ENCODE measurements at places on chromosomes 12 and 14.

- DNase-seq, result no peak
Measured at GRCh38 chr14:102479107-102479506, 30.5 kb downstream of the ANKRD9 start.

- DNase-seq, result no peak
Measured at GRCh38 chr14:93688820-93689219, 99.5 kb downstream of the PRIMA1 start.

GRCh38 chr14:88007608-88008007, 2.7 kb downstream of the GPR65 start:
- no peak for DNase-seq

GRCh38 chr14:53472306-53472705, 319.2 kb upstream of the DDHD1 start:
- no peak for DNase-seq

DNA sequence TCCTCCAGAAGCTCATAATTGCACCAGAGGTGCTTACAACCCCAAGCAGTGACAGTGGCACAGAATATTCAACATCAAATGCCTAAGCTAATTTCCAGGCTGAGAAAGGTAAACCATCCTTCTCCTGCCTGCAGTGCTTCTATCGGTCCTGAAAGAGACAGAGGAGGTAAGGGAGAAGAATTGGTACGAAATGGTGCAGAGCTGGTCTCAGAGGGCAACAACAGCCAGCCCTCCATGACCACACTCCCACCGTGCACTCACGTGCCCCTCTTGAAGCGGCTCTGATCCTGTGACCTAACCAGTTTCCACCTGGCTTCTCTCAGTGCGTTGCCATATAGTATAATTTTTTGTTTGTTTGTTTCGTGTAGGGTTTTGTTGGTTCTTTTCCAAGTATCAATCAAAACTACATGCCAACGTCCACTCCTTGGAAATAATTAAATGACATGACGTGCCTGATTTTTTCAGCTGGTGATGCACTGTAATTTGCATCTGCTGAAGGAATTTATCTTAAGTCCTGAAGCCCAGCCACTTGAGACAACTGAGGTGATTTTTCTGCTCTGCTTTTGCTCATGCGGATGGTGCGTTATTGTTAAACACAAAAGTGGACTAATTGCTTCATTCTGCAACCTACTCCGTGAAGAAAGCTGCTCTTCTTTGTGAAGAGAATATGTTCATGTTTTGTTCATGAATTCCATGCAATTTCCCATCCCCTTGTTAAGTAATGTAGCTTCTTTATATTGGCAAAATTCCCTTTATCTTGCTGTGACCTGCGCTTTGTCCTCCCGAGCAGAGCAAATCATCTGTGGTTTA, 1.3 kb upstream of the ATP2A2 start:
- DNase-seq, result no peak

GRCh38 chr12:116299064-116299463, 21.6 kb upstream of the MED13L start:
- DNase-seq, result no peak

- no peak for DNase-seq
Measured at GRCh38 chr12:113889891-113890581, 76.1 kb downstream of the RBM19 start.

DNA sequence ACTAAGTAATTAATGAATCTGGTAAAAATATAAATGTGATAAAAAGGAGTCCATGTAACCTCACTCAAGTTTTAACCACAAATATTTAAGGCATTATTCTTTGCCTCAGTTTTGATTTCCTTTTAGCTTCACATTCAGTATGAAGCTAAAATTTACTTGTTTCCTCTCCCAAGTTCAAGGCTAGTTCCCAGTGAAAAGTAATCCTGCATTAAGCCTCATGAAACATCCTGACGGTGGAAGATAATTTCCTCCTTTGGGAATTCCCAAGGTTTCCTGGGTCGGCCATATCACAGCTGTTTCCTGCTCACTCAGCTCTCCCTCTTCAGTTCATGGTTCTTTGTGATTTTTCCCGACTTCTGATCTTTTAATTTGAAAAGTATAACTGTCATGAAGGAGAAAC, 1256.8 kb upstream of the FLRT2 start:
- DNase-seq, result no peak

GRCh38 chr12:85798122-85798521, 38.1 kb downstream of the RASSF9 start:
- DNase-seq, result no peak

DNA sequence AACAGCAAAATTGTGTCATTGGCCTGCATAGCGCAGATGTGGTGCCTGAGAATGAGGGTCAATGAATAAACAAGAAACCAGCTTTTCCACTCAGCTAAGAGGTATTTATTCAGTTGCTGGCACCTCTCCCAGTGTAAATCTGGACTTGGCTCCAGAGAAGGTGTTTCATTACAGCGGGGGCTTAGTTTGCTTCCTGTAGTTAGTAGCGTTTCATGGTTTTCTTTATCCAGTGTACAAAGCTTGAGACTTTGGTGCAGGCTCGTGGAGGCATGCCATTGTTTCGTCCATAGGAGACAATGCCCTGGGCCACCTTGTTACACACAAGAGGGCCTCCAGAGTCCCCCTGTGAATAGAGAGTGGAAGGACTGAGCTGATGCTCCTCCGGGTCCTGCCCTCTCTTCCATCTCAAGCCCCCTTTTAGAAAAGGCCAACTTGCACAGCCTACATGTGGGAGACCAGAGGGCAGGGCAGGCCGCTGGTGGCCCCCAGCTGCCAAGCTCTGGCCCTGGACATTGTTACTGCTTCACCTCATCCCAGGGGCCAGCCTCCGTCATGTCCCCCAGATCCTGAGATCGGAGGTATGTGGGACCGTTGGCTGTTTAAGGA, 3.0 kb downstream of the GZMB start:
- DNase-seq, result no peak

DNA sequence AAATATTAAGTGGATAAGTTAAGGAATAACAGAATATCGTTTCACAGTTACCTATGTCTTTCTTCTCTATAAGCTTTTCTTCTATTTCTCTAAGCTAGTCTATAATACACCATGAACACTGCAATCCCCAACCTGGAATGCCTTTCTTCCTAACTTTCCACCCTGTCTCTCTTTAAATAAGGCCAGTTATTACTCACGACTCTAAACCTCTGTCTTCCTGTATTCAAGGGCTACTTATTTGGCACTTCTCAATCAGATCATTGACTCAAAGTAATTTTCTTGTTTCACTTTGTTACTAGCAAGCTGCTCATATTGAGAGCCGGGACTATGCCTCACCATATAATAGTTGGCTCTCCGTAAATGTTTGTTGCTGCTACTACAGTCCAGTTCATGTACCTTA, 13.5 kb downstream of the FERMT2 start:
- no peak for DNase-seq

- no peak for DNase-seq
Measured at GRCh38 chr12:122987086-122987951, 6.8 kb downstream of the ARL6IP4 start.

Measured in stimulated activated CD8-positive, alpha-beta memory T cell treated with anti-CD3 and anti-CD28 coated beads, Interleukin-4, amount 100 ng/mL, for 1 hour (primary cell).